Fibroblast of skin of left quadriceps (primary cell): ENCODE measurements at places on chromosomes 2 and 18.

DNA sequence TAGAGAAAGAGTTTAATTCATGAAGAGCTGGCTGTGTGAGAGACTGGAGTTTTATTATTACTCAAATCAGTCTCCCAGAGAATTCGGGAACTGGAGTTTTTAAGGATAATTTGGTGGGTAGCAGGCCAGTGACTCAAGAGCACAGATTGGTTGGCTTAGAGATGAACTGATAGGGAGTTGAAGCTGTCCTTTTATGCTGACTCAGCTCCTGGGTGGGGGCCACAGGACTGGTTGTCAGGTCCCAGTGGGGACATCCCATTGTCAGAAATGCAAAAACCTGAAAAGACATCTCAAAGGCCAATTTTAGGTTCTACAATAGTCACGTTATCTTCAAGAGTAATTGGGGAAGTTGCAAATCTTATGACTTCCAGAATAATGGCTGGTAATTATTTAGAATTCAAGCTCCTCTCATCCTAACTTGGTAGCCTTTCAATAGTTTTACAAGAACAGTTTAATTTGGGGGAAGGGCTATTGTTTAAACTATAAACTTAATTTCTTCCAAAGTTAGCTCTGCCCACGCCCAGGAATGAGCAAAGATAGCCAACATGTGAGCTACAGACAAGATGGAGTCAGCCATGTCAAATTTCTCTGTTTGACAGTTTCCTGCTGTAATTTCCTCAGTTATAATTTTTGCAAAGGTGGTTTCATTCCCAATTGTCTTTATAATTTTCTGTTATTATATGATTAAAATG is 149.4 kb upstream of the SLC39A10 start:
- no peak for DNase-seq

- DNase-seq = no peak
These were observed 968 bp upstream of the ASTL start for GRCh38 chr2:96139181-96139758.

- DNase-seq = no peak
These were observed 49.9 kb downstream of the KDM3A start for GRCh38 chr2:86491088-86491487.

GRCh38 chr2:217360781-217361482 is 501.1 kb upstream of the TNP1 start:
- peak; percentile 87 for DNase-seq
